Stimulated activated CD4-positive, alpha-beta T cell treated with anti-CD3 and anti-CD28 coated beads, Interleukin-1b, Interleukin-23, amount 100 ng/mL, for 1 hour (primary cell): ENCODE measurements at places on chromosomes 2 and 18.

GRCh38 chr2:45130736-45131135 lies 121.5 kb upstream of the SIX2 start:
- no peak for DNase-seq

- DNase-seq: no peak
Observed at GRCh38 chr2:231732604-231733003, 24.3 kb downstream of the PTMA start.

- DNase-seq: no peak
Observed at GRCh38 chr2:182301093-182301492, 125.7 kb downstream of the PDE1A start.

- no peak for DNase-seq
Observed at GRCh38 chr2:121197369-121198091, 87.5 kb downstream of the TFCP2L1 start.

DNA sequence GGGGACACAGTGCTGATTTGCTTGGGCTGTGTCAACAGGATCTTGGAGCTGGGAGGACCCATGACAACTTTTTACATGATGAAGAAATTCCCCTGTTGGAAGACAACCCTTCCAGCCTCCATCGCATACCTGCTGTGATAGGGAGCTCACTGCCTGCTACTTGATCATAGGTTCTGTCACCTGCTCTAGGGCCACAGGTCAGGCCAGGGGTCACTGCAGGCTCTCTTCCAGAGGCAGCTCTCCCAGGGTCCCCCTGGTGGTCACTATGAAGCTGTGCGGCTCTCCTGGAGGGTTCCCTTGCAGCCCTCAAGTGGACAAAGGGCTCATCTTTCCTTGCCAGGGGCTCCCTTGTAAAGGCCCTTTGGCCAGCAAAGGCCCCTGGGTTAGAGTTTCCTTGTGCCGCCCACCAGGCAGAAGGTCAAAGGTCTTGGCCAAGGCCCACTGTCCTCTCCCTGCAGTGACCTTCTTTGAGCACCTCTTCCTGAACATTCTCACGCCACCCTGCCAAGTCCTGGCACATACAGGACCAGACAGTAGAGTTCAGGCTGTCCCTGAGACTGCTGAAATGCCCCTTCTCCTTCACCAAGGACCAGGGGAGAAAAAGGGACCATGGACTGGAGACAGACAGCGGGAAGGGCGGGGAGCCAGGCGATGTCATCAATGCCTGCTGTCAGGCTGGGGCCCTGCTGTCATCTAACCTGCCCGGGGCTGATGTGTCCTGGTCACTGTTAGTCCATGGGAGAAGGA lies 345.1 kb downstream of the DYSF start:
- no peak for DNase-seq

GRCh38 chr2:201513271-201513670 lies 61.7 kb downstream of the STRADB start:
- DNase-seq: no peak

DNA sequence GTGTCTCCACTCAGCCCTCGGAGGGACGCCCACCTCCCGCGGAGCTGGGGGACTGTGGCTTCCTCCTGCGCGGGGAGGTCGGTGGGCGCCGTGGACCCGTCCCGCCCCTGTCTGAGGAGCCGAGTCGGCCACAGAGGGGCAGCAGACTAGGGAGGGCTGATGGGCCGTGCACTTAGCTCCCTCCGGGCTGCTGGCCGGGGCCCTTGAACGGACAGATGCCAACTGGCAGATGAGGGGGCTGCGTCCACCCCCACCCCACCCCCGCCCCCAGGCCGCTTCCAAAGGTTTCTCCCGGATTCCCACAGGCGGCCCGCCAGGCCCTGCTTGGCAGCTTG lies 10.4 kb upstream of the UBE2F start:
- no peak for DNase-seq

DNA sequence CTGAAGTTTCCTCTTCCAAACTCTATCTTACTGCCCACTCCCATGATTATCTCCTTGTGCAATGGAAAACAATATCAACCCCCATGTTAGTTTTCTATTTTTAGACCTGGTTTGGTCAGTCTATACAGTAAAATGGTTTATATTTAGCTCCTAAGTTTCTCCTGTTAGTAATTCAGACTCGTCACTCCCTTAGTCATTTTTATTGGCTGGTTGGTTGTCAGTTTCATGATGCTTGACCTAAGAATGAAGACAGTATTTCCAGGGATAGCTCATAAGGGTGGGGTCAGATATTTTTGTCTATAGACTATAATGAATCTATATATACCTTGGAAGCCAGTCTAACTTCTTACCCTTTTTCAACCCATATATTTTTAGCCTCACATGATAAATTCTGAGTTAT lies 61.4 kb upstream of the NEUROD1 start:
- DNase-seq: no peak

- DNase-seq: no peak
Observed at GRCh38 chr2:157194844-157195243, 62.7 kb upstream of the GALNT5 start.

DNA sequence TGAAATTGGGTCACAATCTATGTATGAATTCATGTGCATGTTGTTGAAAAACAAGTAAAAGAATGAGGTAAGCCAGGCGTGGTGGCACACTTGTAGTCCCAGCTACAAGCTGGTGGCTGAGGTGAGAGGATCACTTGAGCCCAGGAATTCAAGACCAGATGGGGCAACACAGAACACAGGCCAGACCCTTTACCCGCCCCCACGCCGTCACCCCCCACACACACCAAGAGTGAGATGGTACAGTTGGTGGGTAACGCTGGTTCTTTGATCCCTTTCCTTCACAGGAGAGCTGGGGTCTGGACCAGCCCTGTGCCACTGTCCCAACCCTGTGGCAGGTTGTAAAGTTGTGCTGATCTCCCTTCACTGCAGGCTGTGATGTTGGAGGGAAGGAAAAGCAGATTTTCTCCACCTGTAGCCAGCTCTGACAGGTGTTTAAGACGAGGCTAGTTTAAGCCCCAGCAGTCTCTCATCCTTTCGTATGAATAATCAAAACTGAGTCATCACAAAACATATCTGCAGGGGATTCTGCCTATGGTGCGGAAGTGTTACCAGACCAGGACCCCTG lies 13.6 kb downstream of the B3GNT2 start:
- no peak for DNase-seq
